ENCODE measurements at places on chromosomes 12 and 14. TPM values are rescaled to one million over a fixed set of nuclear protein-coding genes. Genes with fewer than 3 reads are reported as not detected.

The WIF1 gene
- total RNA-seq = not detected

The SERPINA9 gene
- total RNA-seq = not detected

DNA sequence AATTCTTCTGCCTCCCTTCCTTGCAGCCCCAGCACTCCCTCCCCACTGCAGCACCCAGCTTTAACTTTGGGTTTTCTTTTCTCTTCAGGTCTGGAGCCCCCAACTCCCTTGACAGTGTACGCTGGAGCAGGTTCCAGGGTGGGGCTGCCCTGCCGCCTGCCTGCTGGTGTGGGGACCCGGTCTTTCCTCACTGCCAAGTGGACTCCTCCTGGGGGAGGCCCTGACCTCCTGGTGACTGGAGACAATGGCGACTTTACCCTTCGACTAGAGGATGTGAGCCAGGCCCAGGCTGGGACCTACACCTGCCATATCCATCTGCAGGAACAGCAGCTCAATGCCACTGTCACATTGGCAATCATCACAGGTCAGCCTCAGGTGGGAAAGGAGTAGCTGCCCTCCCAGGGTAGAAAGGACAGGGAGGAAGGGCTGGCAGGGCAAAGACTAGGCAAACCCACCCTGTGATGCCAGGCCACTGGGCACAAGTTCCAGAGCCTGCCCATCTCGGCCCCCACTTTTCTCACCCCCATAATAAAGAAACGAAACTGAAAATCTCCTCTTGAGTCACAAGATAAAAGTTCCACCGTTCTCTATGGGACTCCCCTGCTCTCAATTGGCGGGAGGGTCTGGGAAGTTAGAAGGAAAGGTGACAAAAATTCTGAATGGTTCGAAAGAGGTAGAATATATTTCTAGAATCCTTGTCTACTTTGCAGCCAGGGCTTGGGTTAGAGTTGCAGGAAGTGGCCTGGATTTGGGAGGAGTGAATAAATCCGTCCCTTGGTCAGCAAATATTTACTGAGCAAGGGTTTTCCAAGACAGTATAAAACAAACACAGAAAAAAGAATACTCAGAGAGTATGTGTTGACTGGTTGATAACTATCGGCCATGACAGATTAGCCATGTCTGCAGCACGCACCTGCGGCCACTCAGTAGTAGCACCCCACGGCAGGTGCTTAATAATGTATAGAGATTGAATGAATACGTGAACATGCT lies 3.2 kb downstream of the LAG3 start:
- no peak for DNase-seq
- H3K27ac ChIP-seq = peak overlapping the region; percentile 65
- peaks cover 5% of the 10 kb centered on the region for H3K27me3 ChIP-seq
- peaks cover 2% of the 10 kb centered on the region for H3K36me3 ChIP-seq
- H3K4me1 ChIP-seq = peaks cover 75% of the 10 kb centered on the region

GRCh38 chr12:102436867-102437266 lies 43.5 kb downstream of the IGF1 start:
- H3K36me3 ChIP-seq = no peaks in the 10 kb centered on the region
- no peak overlapping the region for H3K4me3 ChIP-seq
- DNase-seq = no peak
- H3K4me1 ChIP-seq = no peaks in the 10 kb centered on the region

GRCh38 chr12:72228424-72228823 lies 43.7 kb upstream of the TRHDE start:
- no peaks in the 10 kb centered on the region for H3K4me1 ChIP-seq
- DNase-seq = no peak
- H3K36me3 ChIP-seq = no peaks in the 10 kb centered on the region
- H3K4me3 ChIP-seq = no peak overlapping the region
- no peaks in the 10 kb centered on the region for H3K27me3 ChIP-seq

- peaks cover 26% of the 10 kb centered on the region for H3K36me3 ChIP-seq
- H3K27me3 ChIP-seq = no peaks in the 10 kb centered on the region
- H3K27ac ChIP-seq = peak overlapping the region; percentile 85
- peak; percentile 91 for DNase-seq
Observed at GRCh38 chr12:57740656-57741412, 2.3 kb upstream of the AGAP2 start.

- DNase-seq = no peak
- no peak overlapping the region for H3K4me3 ChIP-seq
- H3K36me3 ChIP-seq = no peaks in the 10 kb centered on the region
- peaks cover 6% of the 10 kb centered on the region for H3K27me3 ChIP-seq
- H3K4me1 ChIP-seq = peaks cover 3% of the 10 kb centered on the region
Observed at GRCh38 chr12:62792236-62792870, 142.6 kb downstream of the PPM1H start.

DNA sequence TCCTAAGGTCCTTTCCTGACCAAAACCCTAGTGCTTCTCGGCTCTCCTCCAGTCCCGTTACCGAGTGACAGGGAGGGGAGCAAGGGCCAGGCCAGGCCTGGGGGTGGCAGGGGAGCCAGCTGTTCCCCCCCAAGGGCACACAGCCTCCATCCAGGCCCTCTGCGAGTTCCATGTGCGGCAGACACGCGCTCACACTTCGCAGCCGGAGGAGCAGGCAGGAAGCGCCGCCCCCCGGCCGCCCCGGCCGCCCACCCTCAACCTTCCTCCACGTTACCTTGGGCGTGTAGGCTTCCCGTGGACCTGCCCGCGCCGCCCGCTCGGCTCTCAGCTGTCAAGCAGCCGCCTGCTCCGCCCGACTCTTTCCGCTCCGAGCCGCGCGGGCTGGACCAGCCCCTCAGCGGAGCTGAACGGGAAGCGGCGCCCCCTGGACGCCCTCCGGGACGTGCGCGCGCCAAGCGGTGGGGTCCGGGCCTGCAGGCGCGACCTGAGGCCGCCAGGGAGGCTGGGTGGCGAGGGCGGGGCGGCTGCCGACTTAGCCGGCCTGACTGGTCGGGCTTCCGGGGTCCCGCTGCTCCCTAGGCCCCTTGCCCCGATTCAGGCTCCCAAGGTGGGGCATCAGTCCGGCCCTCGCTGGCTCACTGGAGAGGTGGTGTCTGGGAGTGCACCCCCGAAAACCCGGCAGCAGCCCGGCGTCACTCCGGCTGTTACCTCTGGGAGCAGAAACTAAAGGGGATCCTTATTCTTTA lies at the start of gene CRACR2A:
Gene CRACR2A (minus strand): TSS at position 369 of the 746 bp plus-strand sequence. CDS start 56,110 bp downstream, outside the sequence.
- H3K4me1 ChIP-seq = peaks cover 63% of the 10 kb centered on the region
- peaks cover 30% of the 10 kb centered on the region for H3K36me3 ChIP-seq
- peak within 1 kb of the TSS; percentile 84 for H3K4me3 ChIP-seq
- H3K27ac ChIP-seq = peak within 1 kb of the TSS; percentile 97
- DNase-seq = peak; percentile 86
- H3K27me3 ChIP-seq = no peaks in the 10 kb centered on the region

DNA sequence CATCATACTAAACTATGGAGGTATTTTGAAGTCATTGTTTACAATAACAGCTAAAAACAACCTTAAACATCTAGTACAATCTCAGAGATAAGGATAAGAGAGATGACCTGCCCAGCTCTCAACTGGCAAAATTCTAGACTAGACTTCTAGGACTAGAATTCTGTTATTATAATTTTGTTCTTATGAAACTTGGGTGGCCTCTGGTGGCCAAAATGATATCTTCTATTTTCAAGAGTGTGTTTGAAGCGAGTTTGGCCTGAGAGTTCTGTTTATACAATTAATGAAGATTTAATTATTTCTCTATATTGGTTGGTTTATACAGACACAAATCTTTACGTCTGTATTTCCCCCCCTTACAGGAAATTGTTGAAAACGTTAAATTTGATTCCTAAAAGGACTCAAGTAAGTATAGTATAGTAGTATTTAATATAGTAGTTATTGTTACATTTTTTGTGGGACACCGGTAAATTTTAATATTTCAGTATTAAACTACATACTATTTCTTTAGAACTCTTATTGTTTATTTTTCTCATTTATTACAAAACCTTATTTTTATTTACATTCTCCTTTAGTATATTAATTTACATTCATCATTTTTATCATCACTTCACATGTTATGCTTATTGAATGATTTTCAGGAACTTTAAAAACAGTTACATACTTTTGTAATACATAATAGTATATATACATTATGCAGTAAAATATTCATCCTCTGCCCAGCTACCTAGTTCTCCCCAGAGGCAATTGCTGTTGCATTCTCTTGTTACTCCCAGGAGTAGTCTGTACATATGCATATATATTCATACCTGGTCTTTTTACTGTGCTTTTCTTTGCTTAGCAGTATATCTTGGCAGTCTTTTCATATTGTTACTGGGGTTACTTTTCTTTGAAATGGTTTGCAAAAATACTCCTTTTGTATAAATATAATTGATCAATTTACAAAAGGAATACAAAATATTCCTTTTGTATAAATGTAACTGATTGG lies 6.6 kb downstream of the PPHLN1 start:
- H3K4me1 ChIP-seq = peaks cover 57% of the 10 kb centered on the region
- H3K4me3 ChIP-seq = no peak overlapping the region
- H3K27ac ChIP-seq = no peak overlapping the region
- H3K27me3 ChIP-seq = no peaks in the 10 kb centered on the region

DNA sequence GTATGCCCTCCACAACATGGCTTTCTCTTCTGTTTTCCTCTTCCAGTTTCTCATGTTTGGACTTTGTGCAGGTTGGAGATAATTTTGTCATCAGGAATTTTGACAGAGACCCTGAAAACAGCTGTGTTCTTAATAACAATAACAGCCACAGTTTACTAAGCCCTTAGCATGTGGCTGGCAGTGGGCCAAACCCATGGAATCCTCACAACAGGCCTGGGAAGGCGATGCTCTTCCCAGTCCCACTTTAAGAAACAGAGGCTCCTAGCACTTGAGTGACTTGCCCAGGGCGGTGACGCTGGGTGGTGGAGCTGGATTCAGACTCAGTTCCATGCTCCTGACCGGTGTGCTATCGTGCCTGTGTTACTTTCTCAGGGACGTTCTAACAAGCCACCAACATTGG lies 20.1 kb upstream of the PLEKHG3 start:
- H3K4me1 ChIP-seq = peaks cover 28% of the 10 kb centered on the region
- no peaks in the 10 kb centered on the region for H3K36me3 ChIP-seq
- H3K4me3 ChIP-seq = no peak overlapping the region
- no peak for DNase-seq
- H3K27ac ChIP-seq = no peak overlapping the region
- H3K27me3 ChIP-seq = peaks cover 4% of the 10 kb centered on the region
